ENCODE measurements at places on chromosomes 16 and 17. TPM values are rescaled to one million over a fixed set of nuclear protein-coding genes. Genes with fewer than 3 reads are reported as not detected.

GRCh38 chr16:16083421-16084156, 134.2 kb downstream of the ABCC1 start:
- peaks cover 93% of the 10 kb centered on the region for H3K36me3 ChIP-seq
- peaks cover 6% of the 10 kb centered on the region for H3K4me1 ChIP-seq
- DNase-seq: no peak
- peak overlapping the region; percentile 21 for H3K27ac ChIP-seq
- H3K4me3 ChIP-seq: no peak overlapping the region

DNA sequence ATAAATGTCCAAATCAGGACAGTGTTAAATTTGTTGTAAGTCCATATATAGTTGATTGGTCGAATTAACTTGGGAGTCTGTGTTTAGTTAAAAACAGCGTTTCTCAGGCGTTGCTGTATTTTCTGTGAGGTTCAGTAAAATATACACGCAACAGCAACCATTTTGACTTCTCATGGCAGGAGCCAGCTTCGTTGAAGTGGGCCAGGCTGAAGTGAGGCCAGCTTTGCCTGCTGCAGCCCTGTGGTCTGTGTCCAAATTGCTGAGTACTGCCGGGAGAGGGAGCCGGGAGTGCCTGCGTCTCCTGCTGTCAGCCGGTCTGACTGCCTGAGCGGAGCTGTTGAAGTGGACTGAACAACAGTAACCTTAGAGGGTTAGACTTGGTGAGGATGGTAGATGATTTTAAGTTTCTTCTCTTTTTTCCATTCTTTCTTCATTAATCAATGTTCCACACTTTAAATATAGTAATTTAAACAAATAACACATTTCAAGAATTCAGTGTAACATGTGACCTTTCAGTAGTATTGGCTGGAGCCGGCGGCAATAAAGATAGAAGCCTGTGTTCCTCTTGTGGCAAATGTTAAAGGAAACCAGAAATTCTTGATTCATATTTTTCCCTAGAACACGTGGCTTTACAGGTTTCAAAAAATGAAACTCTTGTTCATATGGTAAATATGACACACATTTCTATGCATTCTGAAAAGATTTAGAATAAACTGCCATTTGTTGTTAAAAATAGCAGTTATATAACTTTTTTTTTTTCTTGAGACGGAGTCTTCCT, 37.0 kb upstream of the ZNF750 start:
- H3K27me3 ChIP-seq: no peaks in the 10 kb centered on the region
- no peaks in the 10 kb centered on the region for H3K36me3 ChIP-seq
- H3K4me1 ChIP-seq: peaks cover 43% of the 10 kb centered on the region
- DNase-seq: peak; percentile 89
- no peak overlapping the region for H3K4me3 ChIP-seq
- H3K27ac ChIP-seq: peak overlapping the region; percentile 81

DNA sequence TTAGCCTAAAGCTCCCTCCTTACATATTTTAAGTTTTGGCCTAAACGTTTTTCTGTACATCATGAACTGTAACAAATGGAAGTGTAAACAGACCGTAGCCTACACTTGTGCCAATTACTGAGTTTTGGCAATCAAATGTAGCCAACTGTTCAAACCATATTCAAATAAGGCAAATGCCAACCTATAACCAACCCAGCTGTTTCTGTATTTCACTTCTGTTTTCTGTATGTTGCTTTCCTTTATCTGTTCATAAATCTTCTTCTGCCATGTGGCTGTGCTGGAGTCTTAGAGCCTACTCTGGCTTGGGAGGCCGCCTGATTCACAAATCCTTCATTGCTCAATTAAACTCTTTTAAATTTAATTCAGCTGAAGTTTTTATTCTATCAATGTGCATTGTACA, 6.9 kb upstream of the C16orf78 start:
- H3K27ac ChIP-seq: no peak overlapping the region
- no peak for DNase-seq
- H3K4me1 ChIP-seq: no peaks in the 10 kb centered on the region
- no peak overlapping the region for H3K4me3 ChIP-seq
- no peaks in the 10 kb centered on the region for H3K27me3 ChIP-seq
- no peaks in the 10 kb centered on the region for H3K36me3 ChIP-seq

GRCh38 chr16:86783636-86784626, 205.6 kb downstream of the FOXL1 start:
- DNase-seq: no peak
- H3K4me3 ChIP-seq: no peak overlapping the region
- H3K27ac ChIP-seq: no peak overlapping the region
- no peaks in the 10 kb centered on the region for H3K4me1 ChIP-seq
- H3K36me3 ChIP-seq: no peaks in the 10 kb centered on the region

- no peaks in the 10 kb centered on the region for H3K27me3 ChIP-seq
- H3K4me1 ChIP-seq: no peaks in the 10 kb centered on the region
- no peak for DNase-seq
Measured at GRCh38 chr16:82328881-82329469, 159.0 kb upstream of the MPHOSPH6 start.

DNA sequence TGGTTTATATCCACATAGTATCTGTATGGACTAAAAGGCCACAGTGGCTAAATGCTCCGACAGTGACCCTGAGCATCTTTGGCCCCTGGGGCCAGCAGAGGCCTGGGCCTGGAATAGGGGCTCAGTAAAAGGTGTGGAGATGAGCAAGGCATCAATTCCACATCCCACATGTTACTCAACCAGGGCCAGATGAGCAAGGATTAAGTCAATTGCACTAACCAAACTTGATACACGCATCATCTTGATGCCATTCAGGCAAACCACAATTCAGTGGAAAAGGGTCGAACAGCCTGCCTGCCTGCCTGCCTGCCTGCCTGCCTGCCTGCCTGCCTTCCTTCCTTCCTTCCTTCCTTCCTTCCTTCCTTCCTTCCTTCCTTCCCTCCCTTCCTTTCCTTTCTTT, 53.5 kb upstream of the DNAJA2 start:
- no peaks in the 10 kb centered on the region for H3K27me3 ChIP-seq
- DNase-seq: no peak
- H3K4me3 ChIP-seq: no peak overlapping the region
- H3K36me3 ChIP-seq: no peaks in the 10 kb centered on the region

DNA sequence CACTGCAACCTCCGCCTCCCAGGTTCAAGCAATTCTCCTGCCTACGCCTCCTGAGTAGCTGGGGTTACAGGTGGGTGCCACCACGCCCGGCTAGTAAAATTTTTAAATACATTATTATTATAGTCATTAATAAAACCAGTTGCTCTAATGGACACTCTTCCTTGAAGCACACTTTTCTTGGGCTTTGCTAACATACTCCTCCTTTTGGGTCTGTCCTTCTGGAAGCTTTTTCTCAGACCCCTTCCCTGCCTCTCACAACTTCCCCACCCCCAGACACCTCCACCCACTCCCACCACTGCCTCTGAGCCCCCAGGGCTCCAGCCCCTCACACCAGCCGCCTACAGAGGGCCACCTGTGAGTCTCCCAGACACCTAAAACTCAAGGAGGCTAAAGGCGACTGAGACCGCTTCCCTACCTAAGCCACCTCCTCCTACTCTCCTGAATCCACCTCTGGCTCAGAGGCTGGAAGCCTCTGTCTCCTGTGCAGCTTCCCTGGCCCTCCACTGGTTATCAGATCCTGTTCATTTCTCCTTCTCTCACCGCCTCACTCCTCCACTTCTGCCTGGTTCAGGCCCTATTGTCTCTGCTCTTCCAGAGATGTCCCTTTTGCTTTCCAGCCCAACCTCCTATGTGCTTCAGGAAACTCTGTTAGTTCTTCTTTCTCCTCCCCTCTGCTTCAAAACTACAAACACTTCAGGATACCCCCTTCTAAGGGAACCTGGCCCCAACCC, 2.1 kb upstream of the CUEDC1 start:
- DNase-seq: no peak
- H3K4me3 ChIP-seq: no peak overlapping the region
- peaks cover 36% of the 10 kb centered on the region for H3K4me1 ChIP-seq
- H3K27ac ChIP-seq: no peak overlapping the region
- H3K36me3 ChIP-seq: no peaks in the 10 kb centered on the region
- H3K27me3 ChIP-seq: no peaks in the 10 kb centered on the region

DNA sequence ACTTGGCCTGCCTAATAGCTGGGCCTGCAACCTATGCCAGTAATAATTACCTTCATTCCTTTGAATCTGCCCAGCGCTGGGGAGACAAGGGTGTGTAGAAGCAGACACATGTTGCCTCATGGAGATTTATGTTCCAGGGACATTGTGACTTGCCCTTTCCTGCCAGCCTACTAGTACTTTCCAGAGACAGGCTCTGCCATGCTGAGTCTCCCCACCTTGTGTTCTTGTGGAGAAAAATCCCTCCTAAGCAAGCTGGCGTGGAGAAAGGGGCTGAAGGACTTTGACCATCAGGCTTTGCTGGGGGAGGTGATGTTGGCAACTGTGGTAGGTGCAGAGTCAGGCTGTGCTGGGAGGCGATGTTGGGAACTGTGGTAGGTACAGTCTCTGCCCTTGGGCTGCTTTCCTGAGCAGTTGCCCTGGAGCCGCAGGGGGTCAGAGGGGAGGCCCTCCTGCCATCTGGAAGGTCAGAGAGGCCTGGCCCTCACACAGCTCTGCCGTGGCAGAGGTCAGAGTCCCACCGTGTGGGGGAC, 4.0 kb downstream of the KSR1 start:
- no peaks in the 10 kb centered on the region for H3K36me3 ChIP-seq
- H3K4me1 ChIP-seq: peaks cover 14% of the 10 kb centered on the region
- no peaks in the 10 kb centered on the region for H3K27me3 ChIP-seq
- H3K4me3 ChIP-seq: no peak overlapping the region

DNA sequence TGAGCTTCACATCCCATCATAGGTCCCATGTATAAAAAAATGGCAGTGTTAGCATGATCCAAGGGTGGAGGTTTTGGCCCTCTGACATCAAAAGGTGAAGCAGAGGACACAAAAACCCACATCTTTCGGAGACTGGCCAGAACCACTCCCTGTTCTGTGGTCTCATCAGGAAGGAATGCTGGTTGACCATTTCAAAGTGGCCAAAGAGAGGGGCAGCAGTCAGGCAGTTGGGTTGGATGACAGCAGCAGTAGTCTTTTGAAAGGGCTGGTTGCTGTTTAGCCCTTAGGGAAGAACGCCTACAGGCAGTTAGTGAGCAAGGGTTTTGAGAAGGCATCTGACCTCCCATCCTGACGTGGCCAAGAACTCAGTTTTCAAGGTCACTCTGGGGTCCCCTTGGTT, 40.5 kb downstream of the LCMT1 start:
- no peaks in the 10 kb centered on the region for H3K36me3 ChIP-seq
- no peak for DNase-seq
- no peak overlapping the region for H3K4me3 ChIP-seq
- no peaks in the 10 kb centered on the region for H3K27me3 ChIP-seq

- no peaks in the 10 kb centered on the region for H3K4me1 ChIP-seq
- no peaks in the 10 kb centered on the region for H3K36me3 ChIP-seq
- H3K27me3 ChIP-seq: no peaks in the 10 kb centered on the region
- no peak overlapping the region for H3K4me3 ChIP-seq
- H3K27ac ChIP-seq: peak overlapping the region; percentile 13
Measured at GRCh38 chr17:13520899-13521572, 80.7 kb downstream of the HS3ST3A1 start.

DNA sequence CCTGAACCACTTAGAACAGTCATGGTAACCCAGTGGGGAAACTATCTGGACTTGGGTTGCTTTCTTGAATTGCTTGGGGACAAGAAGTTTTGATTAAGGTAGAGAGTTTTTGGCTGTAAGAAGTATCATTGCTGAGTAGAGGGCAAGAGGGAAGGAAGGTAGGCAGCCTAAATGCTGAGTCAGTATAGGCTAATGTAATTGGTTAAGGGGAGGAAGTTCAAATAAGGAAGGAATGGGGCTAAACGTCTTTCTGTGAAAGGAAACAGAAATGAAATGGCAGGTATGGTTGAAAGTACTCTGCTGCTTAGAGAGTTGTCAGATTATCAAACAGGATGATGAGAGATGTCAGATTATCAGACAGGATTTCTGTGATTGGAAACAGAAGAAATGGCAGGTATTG, 20.3 kb downstream of the KPNB1 start:
- no peak overlapping the region for H3K4me3 ChIP-seq
- H3K4me1 ChIP-seq: peaks cover 43% of the 10 kb centered on the region
- H3K27ac ChIP-seq: peak overlapping the region; percentile 75
- peaks cover 99% of the 10 kb centered on the region for H3K36me3 ChIP-seq
- no peaks in the 10 kb centered on the region for H3K27me3 ChIP-seq
- DNase-seq: no peak

- no peaks in the 10 kb centered on the region for H3K27me3 ChIP-seq
- H3K4me3 ChIP-seq: no peak overlapping the region
- DNase-seq: peak; percentile 20
- no peaks in the 10 kb centered on the region for H3K4me1 ChIP-seq
- no peaks in the 10 kb centered on the region for H3K36me3 ChIP-seq
Measured at GRCh38 chr16:29719063-29719462, 26.7 kb downstream of the C16orf54 start.

- DNase-seq: no peak
- no peak overlapping the region for H3K27ac ChIP-seq
- H3K4me1 ChIP-seq: peaks cover 45% of the 10 kb centered on the region
Measured at GRCh38 chr16:2960183-2961010, 3.7 kb upstream of the KREMEN2 start.

DNA sequence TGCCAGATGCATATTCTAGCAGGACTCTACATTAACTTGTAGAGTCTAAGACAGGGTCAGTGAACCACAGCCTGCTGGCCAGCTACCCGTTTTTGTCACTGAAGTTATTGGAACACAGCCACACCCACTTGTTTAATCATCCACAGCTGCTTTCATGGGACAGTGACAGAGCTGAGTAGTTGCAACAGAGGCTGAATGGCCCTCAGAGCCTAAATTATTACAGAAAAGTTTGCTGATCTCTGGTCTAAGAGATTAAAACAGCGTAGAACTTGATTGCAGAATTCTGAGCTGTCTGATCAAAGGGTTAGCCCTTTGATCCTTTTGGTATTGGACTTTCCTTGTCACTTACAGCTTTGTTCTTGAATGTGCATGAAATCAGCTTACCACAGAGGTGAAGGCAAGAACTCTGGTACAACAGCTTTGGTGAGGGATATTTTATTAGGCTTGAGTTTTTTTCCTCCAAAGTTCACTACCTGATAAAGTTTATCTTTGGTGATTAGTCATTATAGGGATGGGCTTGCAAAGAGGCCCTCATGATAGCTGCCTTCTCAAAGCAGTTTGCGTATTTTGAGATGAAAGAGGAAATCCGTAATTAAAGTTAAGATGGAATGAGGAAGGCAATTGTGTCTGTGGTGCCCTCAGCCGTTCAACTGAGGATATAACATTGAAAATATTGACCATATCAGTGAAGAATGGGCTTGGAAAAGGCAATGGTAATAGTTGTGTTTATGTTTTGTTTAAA, 23.6 kb downstream of the ALDH3A2 start:
- no peak overlapping the region for H3K4me3 ChIP-seq
- no peaks in the 10 kb centered on the region for H3K27me3 ChIP-seq
- DNase-seq: no peak
- H3K27ac ChIP-seq: peak overlapping the region; percentile 61
- H3K36me3 ChIP-seq: no peaks in the 10 kb centered on the region

Gene C17orf100
- total RNA-seq: 1.3 TPM

Gene CCL8
- total RNA-seq: 7.3 TPM

Gene FN3K
- 28.1 TPM for total RNA-seq

Gene RRAD
- 31.8 TPM for total RNA-seq

Gene MT1G
- 2.7 TPM for total RNA-seq

Gene PRSS36
- 4.8 TPM for total RNA-seq

Gene CMTM4
- total RNA-seq: 72.3 TPM

Gene TBC1D3H
- not detected for total RNA-seq

Gene SHCBP1
- 5.6 TPM for total RNA-seq
